ENCODE measurements at places on chromosomes 1 and 21.
A peak's percentile ranks its signal among the peaks of the same experiment; 100 is the strongest.

DNA sequence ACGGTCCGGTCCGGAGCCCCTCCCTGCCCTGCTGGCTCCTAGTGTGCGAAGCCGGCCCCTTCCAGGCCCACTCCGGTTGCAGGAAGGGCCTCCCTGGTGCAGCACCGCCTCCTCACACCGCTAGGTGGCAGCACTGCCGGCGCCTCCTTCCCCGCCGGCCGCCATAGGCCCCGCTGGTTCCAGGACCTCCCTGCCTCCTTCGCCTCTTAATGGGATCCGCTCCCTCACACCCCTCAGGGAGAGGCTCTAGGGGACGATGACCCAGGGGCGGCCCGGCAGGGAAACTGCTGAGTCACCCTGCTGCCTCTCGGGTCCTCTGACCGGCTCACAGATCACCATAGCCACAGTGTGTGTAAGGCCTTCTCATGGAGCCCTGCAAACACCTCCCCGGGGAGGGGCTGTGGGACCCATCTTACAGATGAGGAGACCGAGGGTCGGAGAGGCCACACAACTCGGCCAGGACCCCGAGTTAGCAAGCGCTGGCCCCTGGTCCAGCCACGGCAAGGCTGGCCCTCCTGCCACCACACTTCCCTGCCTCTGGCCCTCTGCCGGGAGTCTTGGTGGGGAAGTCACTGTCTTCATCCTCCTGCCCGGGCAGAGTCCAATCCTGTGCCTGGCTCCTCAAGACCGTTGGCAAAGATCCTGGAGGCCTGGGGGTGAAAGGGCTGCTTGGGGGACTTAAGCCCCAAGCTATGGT is 1.6 kb upstream of the AJAP1 start:
- no peak for DNase-seq

- DNase-seq = peak; percentile 90
These were observed 404 bp upstream of the SCMH1 start for GRCh38 chr1:41242342-41243078.

- no peak for DNase-seq
These were observed 15.1 kb upstream of the AIM2 start for GRCh38 chr1:159091607-159092031.

DNA sequence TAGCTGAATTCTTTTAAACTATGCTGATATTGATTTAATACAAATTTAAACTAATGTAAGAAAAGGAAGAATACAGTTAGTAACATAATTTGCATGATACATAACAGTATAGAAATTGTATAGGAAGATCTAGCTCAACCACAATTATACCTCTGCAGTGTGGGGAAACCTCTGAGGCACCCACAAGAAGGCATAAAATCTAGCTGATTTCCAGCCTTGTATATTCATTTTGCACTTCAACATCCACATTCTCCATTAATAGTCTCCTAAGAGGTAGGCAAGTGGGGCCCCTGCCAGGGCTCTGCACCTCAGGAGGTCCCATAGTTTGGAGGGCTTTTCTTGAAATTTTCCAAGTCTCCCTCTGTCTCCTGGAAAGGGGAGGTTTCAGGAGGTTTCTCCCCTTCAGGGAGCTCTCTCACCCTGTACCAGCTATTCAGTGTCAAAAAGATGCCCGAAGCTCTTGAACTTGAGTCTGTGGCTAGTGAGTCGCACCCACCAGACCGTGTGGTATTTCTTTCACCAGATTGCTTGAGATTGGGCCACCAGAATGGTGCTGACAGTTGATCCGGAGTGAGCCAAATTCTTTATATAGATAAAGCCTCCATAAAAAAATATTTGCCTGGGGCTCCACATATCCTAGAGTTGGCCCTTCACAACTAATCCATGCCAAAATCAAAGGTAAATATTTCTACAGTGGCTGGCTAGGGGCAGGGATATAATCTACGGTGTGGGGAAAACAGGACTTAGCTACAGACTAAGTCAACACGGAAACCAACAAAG is 108.2 kb downstream of the TIAM1 start:
- peak; percentile 67 for DNase-seq

- DNase-seq = no peak
These were observed 28.8 kb downstream of the SPSB1 start for GRCh38 chr1:9321480-9321849.

GRCh38 chr1:206782448-206782847 is 10.2 kb upstream of the IL10 start:
- no peak for DNase-seq

- no peak for DNase-seq
These were observed 934 bp downstream of the ASPM start for GRCh38 chr1:197145446-197146024.

DNA sequence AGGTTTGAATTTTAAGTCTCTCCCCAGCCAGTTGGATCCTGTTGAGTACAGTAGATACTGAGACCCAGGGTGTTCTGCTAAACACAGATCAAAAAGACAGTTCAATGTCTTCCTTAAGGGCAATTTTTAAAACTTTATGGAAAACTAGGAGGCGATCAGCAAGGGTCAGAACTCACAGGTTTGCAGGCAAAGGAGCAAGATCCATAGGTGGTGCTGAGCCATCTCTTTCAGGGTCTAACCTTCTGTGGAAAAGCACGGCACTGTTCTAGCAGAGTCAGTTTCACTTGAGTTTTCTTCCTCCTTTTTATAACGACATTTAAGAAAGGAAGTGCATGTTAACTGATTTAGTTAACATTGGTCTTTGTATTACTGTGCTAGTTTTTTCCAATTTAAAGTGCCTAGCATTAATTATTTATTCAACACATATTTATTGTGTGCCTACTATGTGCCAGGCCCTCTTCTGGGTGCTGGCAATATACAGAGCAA is at the start of gene CD84:
TSS of gene CD84 (minus strand) at position 281 of the 486 bp plus-strand sequence. CDS start at position 222, 59 bp downstream.
- DNase-seq = no peak

DNA sequence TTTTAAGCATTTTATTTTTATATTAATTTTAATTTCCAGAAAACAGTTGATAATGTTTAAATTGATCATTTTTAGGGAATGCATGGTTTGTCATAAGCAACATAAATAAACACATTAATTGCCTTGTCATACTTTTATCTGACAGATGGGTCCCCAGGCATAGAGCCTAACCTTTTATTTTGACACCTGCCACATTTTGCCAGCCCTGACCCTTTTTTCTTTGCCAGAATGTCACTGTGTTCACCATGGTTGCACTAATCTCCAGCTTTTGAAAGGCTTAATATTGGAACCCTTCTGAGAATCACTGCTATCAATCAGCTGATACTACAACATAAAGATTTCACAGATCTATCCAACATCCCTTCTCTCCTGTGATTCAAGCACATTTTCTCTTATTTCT is 56.0 kb upstream of the DPYD start:
- DNase-seq = no peak

DNA sequence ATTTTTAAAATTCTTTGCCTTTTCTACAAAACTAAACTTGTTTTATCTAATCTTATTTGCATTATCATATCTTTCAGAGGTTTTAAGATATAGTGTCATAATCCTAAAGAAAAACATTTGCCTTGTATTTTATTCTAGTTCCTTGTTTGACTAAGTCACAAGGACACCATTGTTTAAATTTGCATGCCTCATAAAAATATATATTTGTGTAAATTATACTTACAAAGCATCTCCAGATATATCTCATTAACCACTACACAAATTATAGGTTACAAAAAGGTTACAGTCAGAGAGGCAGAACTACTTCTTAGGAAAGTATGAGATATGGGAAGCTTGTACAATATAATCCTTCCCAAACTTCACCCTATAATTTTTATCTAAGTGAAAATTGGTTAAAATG is 4.2 kb upstream of the RGS13 start:
- no peak for DNase-seq

GRCh38 chr1:23202263-23202749 is 15.0 kb downstream of the HTR1D start:
- DNase-seq = no peak

DNA sequence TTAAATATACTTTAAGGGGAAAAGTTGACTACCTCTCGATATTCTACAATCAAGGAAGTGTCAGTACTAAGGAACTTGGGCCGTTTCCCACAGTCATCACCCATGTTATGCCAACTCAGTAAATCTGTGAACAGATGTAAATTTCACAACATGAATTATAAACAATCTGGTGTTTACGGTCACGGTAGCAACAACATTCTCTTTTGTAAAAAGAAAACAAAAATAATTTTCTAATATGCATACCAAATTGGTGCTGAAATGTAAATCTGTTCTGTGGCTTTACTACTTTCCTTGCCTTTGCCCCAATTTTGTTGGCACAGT is 1.2 kb downstream of the SH3GLB1 start:
- no peak for DNase-seq

DNA sequence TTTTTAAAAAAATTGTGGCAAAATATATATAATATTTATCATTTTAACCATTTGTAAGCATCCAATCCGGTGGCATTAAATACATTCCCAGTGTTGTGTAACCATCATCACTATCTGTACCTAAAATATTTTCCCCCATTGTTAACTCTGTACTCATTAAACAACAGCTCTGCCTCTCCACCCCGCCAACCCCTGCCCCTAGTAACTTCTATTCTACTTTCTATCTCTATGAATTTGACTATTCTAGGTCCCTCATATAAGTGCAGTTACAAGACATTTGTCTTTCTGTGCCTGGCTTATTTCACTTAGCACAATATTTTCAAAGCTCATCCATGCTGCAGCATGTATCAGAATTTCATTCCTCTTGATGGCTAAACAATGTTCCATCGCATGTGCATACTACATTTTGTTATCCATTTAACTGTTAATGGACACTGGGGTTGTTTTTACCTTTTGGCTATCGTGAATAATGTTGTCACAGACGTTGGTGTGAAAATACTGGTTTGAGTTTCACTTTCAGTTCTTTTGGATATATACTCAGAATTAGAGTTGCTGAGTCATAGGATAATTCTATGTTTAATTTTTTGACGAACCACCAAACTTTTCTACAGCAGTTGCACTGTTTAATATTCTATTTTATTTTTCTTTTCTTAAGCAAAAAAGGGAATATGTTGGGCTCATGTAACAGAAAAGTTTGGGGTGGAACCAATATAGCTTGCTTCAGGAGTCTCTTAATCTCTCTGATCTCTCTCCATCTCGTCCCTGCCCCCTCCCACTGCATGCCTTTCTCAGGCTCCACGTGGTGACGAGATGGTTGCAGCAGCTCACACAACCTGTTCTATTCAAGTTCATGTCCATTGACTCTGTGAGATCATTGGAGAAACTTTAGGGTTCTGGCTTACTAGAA is 25.2 kb upstream of the RCAN1 start:
- DNase-seq = no peak

- DNase-seq = no peak
These were observed 5.3 kb downstream of the EDN2 start for GRCh38 chr1:41479000-41479807.

GRCh38 chr1:24047110-24047477 is 64.8 kb downstream of the MYOM3 start:
- no peak for DNase-seq

DNA sequence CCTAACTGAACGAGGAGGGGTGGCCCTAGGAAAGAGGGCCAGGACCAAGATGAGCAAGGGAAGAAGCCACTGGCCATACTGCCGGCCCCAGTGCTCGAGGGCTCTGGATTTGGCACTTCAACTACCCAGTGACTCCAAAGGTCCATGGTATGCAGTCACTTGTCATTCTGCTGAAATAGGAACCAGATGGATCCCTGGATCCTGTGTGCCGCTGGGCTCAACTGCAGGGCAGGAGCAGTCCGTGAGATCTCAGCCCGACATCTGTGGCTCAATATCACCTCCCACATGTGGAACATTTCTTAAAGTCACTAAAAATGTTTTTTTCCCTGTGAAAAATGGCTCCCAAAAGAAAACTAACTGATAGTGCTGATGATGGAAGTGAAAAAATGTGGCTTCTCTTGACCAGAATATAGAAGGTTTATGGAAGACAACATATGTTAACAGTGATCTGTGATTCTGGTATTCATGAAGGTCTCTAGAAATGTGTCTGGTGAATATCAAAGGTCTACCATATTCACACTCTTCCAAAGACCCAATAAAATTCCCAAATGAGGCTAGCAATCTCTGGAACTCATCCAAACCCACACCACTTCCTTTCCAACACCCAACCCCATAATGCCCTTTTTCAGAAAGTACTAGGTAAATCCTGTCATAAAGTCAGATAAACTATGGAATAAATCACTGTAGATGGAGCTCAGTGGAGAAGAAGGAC is 24.1 kb downstream of the PAFAH2 start:
- no peak for DNase-seq

- DNase-seq = peak; percentile 44
These were observed 71.2 kb upstream of the GJB5 start for GRCh38 chr1:34683616-34684015.

DNA sequence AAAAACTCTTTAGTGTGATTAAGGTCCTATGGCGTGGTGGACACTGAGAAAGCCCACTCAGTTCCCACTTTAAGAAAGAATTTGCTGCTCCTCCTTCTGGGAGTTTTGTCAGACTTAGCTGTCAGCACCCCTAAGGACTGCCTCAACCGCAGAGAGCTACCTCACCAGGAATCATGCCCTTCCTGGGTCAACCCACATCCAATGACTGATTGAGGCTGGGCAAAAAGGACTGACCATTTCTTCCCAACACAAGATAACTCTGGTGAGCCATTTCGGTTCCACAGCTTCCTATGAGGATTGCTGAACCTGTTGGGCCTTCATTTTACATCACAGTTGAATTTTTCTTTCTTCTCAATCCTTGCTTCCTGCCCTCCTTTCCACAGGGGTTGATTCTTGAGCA is 197.9 kb downstream of the NCAM2 start:
- DNase-seq = no peak

DNA sequence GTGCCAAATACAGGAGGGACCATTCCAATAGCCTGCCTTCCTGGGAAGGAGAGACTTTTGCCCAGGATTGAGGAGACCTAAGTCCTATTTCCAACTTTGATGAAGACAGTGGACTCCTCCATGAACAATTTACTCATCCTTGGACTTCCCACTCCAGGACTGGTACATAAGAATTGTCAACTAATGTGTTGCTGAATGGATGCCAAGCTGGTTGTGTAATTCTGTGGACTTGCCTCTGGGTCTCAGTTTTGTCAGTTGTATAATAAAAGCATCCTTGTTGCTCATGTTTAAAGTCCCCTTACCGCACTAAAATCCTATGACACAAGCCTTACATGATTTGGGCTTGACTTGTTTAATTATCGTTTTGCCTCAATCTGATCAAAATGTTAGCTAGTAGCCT is 13.2 kb upstream of the ZP4 start:
- no peak for DNase-seq

GRCh38 chr1:22860883-22861385 is 111.7 kb downstream of the LACTBL1 start:
- DNase-seq = no peak

- no peak for DNase-seq
These were observed 82.9 kb downstream of the TMEM53 start for GRCh38 chr1:44591381-44591780.

- DNase-seq = no peak
These were observed 47.4 kb downstream of the OLIG1 start for GRCh38 chr21:33117101-33117888.

- no peak for DNase-seq
These were observed 412.6 kb downstream of the PRDM2 start for GRCh38 chr1:14112613-14113012.

- no peak for DNase-seq
These were observed 593.1 kb downstream of the NUF2 start for GRCh38 chr1:163914785-163915413.

- DNase-seq = no peak
These were observed 363.8 kb downstream of the PTPRC start for GRCh38 chr1:199002661-199003060.

- DNase-seq = peak; percentile 13
These were observed 616 bp downstream of the MCOLN3 start for GRCh38 chr1:85047472-85048295.

GRCh38 chr1:156130578-156130942 is 16.0 kb downstream of the LMNA start:
- DNase-seq = no peak

All from NCI-H2029 (cell line).